ENCODE measurements at places on chromosomes 3 and 15. TPM values are rescaled to one million over a fixed set of nuclear protein-coding genes. Genes with fewer than 3 reads are reported as not detected.

CFAP92 gene
- polyA plus RNA-seq: not detected

DLG1 gene
- 26.4 TPM for polyA plus RNA-seq

MAP2K5 gene
- polyA plus RNA-seq: 10.2 TPM

DUOX1 gene
- not detected for polyA plus RNA-seq

RFTN1 gene
- 4.5 TPM for polyA plus RNA-seq

NRROS gene
- not detected for polyA plus RNA-seq

UROC1 gene
- polyA plus RNA-seq: not detected

CCDC39 gene
- polyA plus RNA-seq: not detected

ATP10A gene
- polyA plus RNA-seq: 7.6 TPM

DNA sequence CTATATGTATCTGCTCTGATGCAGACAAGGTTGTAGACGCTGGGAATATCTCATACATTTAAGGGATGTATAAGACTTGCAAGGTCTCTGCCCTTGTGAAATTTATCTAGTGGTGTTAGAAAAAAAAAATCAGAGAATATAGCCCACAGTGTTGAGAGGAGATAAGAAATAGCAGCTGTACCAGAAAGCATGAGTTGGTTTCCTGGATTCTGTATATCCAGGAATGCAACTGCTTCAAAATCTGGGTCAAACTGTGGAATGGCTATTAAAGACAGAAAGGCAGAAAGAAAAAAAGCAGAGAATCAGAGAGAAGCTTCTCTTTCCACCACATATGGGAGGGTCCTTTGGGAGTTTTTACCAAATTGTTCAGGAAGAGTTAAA, 1.5 kb upstream of the TMEM212 start:
- no peak for DNase-seq

DNA sequence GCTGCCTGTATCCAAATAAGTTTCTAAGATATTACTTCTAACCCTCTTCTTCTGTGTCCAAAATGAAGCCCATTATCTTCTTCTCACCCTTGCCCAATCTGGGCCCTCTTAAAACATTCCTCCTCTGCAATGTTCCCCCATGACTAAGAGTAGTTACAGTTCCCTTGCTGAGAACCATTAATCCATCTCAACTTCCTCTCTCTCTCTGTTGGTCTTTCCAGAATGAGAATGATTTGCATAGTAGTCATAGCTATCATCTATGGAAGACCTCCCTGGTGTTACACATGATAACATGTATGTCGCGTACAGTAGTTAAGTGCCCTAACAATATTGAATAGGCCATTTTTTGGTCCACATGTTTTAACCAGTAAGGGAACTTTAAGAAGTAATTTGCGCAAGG, 177.9 kb downstream of the ANXA2 start:
- DNase-seq: no peak

GRCh38 chr3:192957441-192958021, 39.9 kb upstream of the MB21D2 start:
- DNase-seq: peak; percentile 33

DNA sequence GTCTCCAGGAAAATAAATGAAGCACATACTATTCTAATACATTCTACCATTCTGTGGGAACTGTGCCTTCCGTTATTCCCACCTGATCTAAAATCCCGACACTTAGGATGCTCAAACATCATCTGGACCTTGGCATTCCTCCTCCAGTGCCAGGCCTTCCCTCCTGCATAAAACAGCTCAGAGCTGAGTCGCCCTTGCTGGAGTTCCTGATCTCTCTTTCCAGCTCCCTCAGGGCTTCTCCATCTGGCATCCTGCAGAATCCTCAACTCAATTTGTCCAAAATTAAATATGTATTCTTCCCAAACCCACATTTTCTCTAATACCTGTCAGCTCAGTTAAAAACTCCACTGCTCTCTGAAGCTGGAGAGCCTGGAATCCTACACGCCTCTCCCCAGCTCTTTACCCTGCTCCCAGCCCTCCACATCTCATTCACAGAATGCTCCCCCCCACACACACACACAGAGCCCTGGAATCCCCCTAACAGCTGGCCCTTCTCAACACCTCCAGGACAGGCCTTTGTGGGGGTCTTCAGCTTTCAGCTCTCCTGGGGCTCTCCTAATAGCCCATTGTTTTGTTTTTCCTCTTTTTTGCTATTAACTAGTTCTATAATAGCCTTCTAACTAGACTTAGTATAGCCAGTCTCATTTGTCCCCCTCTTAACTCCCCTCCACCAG, 78.5 kb downstream of the HMG20A start:
- DNase-seq: no peak

GRCh38 chr15:28981351-28981720, 95.6 kb downstream of the APBA2 start:
- no peak for DNase-seq

DNA sequence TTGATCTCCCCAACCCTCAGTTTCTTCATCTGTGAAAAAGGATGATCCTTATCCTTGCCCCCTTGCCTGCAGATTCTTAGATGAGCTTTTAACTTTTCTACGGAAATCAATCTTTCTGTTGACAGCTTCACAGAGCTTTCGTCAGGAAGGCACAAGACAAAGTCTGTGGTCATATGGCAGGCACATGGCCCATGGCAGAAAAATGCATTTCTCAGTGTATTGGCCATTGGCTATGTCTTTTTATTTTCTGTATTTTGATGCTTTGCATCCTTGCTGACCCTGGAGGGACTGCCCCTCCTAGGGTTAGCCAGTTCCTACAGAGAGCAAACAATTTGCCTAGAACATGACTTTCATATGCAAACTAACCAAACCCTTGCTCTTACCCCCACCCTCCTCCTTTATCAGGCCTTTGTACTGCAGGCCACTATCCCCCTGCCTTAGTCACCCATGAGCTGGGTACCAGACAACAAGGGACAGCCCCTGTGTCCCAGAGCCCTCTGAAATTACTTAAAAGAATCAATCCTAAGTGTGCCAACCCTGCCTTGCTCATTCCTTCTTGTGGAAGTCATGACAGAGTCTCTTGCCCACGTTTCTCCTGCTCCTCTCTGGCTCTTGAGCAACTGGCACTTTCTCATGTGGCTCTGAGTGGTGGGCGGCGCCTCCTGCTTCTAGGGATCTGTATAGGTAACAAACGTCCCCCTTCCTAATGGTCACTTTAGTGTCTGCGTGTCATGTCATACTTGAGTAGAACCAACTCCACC, 24.1 kb upstream of the NOX5 start:
- no peak for DNase-seq

DNA sequence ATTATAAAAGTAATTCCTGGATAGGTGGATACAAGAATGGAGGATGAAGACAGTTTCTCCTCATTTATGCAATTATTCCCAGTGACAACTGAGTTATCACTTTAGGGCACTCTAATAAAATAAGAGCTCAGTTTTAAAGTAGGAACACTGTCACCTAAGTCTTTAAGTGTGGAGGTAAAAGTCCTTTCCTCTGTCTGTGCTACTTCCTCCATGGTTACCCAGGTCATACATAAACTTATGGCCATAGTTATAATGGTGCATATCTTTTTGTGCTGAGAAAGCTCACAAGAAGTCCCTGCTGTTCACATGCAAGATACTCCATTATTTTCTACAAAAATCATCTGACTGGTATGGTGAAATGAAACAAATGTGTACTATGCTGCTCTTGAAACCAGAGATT, 1093.6 kb downstream of the IGSF11 start:
- DNase-seq: no peak

GRCh38 chr3:126442856-126443242, 32.8 kb downstream of the ZXDC start:
- DNase-seq: no peak

- DNase-seq: no peak
Measured at GRCh38 chr3:127637546-127637945, 8.6 kb downstream of the PODXL2 start.

DNA sequence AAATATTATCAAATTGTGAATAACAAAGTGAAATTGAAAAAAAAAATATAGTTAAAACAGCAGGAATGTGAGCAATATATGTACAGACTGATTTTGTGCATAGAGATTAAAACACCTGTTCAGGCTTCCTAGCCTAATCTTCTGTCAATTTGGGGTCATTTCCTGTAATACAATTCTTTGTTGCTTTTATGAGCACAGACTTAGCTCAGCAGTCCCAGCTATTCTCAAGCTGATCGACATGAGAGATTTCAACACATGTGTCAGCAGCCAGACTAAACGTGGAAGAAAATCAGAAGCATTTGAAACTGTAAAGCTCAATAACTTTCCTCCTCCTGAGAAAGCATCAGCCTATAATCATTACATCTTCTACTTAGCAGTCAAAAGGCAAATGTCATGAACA, 1.6 kb upstream of the FHIT start:
- DNase-seq: no peak

GRCh38 chr3:170132335-170132734, 49.2 kb downstream of the PHC3 start:
- no peak for DNase-seq

DNA sequence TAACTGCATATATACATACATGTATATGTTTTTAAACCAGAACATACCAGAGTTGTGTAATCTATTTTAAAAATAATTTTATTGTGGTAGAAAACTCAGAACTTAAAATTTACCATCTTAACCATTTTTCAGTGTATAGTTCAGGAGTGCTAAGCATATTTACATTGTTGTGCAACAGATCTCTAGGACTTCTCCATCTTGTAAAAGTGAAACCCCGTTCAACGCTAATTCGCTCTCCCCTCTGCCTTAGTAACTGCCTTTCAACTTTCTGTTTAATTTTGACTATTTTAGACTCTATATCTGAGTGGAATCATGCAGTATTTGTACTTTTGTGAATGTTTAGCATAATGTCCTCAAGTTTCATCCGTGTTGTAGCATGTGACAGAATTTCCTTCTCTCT, 51.8 kb upstream of the SSR3 start:
- DNase-seq: no peak

DNA sequence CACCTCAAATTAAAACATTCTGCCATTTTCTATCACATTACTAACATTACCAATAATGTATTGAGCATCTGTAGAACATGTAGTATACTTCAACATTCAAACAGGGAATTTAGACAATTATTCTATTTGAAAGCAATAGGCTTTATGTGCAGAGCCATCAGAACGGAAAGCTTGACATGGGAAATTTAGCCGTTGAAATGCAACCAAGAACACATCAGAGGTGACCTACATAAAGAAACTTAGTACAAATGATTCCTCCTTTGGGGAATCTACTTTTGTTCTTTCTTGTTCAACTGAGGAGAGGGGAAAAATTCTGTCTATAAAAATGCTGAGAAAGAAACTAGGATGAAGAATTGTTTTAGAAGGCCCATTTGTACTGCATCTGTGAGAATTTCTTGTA, 38.6 kb upstream of the RBMS3 start:
- DNase-seq: no peak

GRCh38 chr3:196341137-196341536, 2.9 kb upstream of the TM4SF19 start:
- DNase-seq: no peak

- peak; percentile 42 for DNase-seq
Measured at GRCh38 chr15:60673918-60674558, 195.1 kb upstream of the ICE2 start.

DNA sequence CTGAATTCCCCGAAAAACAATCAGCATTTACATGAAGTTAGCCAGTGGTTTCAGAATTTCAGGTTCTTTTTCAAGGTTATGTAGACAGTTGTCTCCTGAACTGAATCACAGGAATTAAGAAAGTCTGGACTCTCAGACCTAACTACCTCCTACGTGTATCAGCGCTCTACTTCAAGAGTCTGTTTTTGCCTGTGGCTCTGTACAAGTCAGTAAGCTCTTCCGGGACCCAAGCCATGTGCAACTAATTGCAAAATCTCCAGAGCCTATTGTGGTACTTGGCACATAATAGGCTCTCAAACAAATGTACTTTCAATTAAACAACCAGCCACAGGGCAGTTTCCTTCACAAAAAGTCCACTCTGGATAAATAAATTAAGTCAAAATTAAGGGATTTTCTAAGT, 414.2 kb downstream of the PDCD6IP start:
- no peak for DNase-seq

DNA sequence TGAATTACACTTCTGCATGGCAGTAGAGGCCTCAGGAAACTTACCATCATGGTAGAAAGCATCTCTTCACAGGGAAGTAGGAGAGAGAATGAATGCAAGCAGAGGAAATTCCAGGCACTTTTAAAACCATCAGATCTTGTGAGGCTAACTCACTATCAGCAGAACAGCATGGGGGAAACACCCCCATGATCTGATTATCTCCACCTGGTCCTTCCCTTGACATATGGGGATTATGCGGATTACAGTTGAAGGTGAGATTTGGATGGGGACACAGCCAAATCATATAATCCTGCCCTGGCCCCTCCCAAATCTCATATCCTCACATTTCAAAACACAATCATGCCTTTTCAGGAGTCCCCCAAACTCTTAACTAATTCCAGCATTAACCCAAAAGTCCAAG, 691.1 kb downstream of the SI start:
- DNase-seq: no peak

- DNase-seq: no peak
Measured at GRCh38 chr3:53193466-53194209, 32.6 kb downstream of the PRKCD start.

DNA sequence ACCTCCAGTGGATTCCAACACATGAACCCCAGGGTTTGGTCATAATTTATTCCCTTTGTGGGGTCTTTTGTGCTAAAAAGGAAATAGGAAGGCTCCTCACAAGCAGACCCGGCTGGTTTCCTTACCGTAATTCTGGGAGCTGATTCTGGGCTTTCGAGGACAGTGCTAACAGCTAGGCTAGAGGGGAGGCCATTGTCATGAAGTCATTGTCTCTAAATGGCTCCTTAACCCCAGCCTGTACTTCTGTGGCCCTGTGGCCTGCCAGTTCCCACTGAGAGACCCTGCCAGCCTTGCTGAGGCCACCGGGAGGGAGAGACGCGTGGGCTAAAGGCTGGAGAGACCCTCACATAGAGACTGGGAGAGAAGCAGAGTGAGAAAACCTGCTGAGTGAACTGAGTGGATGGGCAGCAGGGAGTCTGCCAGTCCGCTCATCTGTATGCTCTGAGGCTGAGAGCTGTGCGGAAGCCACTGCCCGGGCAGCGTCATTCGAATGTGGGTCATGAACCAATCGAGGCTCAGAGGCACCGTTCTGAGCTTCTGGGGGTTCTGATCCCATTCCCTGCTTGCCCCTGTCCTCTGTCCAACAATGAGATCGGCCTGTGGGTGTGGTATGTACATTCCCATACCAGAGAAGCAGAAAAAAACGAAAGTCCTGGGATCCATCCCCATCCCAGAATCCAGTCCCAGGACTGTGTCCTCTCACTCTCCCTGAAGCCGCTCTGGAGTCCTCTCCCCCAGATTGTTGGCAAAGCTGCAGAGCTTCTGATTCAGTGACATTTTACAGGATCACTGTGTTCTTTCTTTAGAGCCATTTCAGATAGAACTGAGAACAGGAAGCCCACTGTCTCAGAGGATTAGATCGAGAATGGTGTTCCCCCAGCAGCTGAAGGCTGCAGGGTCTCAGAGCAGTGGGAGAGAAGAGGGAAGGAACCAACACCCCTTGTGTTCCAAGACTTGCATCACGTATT, 21.3 kb upstream of the DGKG start:
- DNase-seq: no peak

GRCh38 chr3:127694467-127695215, 21.9 kb downstream of the ABTB1 start:
- DNase-seq: peak; percentile 60

DNA sequence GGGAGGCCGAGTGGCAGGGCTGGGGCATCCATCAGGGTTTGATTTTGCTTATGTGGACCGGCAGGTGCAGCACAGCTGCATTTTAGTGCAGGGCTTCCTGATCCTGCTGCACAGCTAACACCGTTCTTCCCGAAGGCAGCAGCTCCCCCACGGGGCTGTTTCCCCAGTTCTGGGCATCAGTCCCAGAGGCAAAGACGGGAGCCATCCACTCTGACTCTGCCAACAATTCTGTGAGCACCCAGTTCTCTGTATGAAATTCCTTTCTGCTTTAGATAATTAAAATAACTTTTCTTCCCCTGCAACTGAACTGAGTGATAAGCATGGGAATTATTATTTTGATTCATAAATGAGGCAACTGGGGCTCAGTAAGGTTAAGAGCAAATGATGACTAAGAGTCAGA, 262.9 kb upstream of the ATP10A start:
- no peak for DNase-seq

All from A549 (cell line).